Esophagus muscularis mucosa (tissue), 4 donors: ENCODE measurements at places on chromosomes 12 and 14.

- DNase-seq = no peak
Measured at GRCh38 chr14:92677087-92677668, 71.2 kb downstream of the LGMN start.

GRCh38 chr12:14960548-14961465, 594 bp downstream of the ARHGDIB start:
- DNase-seq = no peak

DNA sequence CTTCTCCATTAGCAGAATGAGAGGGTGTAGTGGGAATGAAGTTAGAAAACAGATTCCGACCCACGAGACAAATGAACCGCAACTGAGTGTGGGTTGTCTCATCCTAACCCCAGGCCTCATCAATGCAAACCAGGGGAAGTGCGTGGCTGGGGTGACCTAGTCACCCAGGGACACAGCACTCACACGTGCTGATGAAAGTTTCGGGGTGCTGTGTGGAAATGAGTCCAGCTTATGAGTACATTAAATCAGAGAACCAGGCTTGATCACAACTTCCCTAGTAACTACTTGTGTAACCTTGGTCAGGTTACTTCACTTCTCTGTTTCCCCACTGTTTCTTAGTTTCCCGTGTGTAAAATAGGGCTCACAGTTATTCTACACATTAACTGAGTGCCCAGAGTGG, 95.4 kb upstream of the CDKN3 start:
- no peak for DNase-seq

DNA sequence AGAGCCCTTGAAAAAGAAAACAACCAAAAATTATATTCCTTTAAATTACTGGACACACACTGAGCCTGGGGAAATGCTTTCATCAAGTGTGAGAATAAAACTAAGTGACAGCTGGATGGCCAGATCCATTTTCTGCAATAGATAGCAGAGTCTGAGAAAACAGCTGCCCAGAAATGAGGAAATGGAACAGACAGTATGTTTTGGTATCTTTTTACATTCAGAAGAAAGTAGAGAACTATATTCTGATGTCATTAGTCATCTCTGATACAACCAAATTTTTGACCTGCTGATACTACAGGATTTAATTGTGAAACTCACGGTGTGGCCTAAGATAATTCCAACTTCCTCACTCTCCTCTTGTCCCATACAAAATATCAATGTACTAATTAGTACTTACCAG, 78.2 kb downstream of the HMGA2 start:
- no peak for DNase-seq

GRCh38 chr14:67559639-67560038, 26.5 kb downstream of the PLEKHH1 start:
- no peak for DNase-seq

- no peak for DNase-seq
Measured at GRCh38 chr14:76228138-76228537, 76.4 kb downstream of the GPATCH2L start.

- DNase-seq = no peak
Measured at GRCh38 chr14:81737938-81738337, 204.3 kb upstream of the SEL1L start.

DNA sequence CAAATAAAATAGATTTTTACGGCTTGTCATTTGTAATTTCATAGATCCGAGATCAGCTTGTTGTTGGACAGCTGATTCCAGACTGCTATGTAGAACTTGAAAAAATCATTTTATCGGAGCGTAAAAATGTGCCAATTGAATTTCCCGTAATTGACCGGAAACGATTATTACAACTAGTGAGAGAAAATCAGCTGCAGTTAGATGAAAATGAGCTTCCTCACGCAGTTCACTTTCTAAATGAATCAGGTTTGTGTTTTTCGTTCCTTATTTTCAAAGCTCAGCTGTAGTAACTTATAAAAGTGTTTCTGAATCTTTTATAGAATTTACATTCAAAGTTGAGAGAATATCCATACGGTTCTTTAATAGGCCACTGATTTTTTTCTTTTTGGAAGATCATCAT, 89.1 kb downstream of the LRRK2 start:
- no peak for DNase-seq

DNA sequence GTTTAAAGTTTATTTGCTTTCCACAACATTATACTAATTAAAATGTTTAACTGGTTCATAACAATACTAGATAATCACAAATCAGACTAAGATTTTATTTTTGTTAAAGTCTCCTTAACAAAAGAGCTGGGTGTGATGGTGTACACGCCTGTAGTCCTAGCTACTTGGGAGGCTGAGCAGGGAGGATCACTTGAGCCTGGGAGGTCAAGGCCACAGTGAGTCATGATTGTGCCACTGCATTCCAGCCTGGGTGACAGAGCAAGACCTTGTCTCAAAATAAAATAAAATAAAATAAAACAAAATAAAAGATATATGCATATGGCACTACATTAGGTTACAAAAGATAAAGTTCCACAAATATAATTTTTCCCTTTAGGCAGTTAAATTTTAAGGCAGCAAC, 5.6 kb downstream of the MIS18BP1 start:
- no peak for DNase-seq

GRCh38 chr12:132190834-132191500, 46.7 kb downstream of the NOC4L start:
- DNase-seq = no peak

GRCh38 chr14:38948171-38948570, 154.9 kb downstream of the SEC23A start:
- no peak for DNase-seq

DNA sequence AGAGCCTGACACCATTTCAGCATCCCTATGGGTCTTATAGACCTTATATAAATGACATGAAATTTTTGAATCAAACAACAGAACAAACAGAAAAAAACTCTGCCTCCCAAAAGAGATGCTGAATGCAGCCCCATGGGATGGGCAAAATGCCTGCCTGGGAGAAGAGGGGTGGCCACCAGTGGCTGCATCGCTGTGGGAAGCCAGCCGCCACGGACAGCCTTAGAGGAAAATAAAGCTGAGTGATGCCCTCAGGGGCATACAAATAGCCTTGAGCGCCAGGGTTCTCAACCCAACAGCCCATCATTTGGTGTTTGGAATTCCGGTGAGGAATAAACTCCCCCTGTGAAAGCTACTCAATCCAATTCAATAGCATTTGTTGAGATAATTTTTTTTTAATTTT, 22.9 kb downstream of the SYNE3 start:
- DNase-seq = no peak

DNA sequence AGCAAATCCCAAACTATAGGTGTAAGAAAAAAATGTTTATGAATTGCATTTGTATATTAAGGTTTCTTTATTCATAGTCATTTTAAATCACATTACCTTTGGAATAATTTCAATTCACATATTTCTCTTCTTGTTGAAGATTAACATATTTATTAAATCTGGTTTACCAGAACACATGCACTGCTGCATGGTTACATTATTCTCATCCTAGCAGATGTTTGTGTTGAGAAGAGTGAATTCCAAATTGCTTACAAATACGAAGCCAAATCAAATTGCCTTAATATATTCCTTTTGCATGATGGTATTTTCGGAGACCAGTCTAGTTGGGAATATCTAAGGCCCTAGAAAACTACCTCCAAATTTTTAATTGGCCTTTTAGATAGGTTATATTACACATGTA, 130.6 kb downstream of the PLEKHA5 start:
- DNase-seq = no peak

GRCh38 chr12:75809746-75810145, 221.8 kb downstream of the PHLDA1 start:
- no peak for DNase-seq

DNA sequence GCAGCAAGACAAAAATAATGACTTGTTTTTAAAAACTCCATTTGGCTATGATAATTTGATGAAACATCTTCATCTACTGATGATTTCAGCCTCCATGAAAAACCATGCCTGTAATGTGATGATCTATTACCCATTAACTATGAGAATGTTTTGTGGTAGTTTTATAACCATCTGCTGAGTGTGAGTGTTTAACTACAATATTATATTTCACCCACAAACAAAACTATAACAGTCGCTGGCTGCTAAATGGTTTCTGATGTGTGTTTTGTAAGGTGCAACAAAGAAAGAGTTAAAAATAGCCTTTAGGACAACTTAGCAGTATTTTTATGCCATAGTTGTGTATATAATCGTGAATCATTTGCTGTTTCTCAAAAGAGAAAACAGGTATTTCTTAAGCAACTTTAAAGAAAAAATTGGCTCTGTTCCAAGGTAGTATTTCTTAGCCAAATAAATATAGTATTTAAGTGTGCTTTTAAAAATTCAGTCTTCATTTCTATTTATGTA, 4.9 kb downstream of the PTHLH start:
- no peak for DNase-seq

DNA sequence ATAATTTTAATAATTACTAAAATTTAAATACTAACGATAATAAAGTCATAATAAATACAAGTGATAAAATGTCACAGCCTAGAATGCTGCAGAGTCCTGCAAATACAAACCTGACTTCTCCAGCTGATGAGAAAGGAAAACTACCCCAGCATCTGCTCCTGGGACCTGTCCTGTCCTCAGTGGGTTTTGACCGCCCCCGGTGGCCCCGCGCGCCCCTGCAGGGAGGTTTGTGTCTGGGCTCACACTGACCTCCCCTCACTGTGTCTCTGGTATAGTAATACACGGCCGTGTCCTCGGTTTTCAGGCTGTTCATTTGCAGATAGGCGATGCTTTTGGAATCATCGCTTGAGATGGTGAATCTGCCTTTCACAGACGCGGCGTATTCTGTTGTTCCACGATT, 1139.4 kb downstream of the TMEM121 start:
- DNase-seq = peak; percentile 29

- no peak for DNase-seq
Measured at GRCh38 chr12:116094475-116094874, 183.0 kb downstream of the MED13L start.

GRCh38 chr12:47837190-47838171, 17.8 kb upstream of the HDAC7 start:
- DNase-seq = no peak

- DNase-seq = no peak
Measured at GRCh38 chr12:1529228-1529861, 65.0 kb downstream of the FBXL14 start.

DNA sequence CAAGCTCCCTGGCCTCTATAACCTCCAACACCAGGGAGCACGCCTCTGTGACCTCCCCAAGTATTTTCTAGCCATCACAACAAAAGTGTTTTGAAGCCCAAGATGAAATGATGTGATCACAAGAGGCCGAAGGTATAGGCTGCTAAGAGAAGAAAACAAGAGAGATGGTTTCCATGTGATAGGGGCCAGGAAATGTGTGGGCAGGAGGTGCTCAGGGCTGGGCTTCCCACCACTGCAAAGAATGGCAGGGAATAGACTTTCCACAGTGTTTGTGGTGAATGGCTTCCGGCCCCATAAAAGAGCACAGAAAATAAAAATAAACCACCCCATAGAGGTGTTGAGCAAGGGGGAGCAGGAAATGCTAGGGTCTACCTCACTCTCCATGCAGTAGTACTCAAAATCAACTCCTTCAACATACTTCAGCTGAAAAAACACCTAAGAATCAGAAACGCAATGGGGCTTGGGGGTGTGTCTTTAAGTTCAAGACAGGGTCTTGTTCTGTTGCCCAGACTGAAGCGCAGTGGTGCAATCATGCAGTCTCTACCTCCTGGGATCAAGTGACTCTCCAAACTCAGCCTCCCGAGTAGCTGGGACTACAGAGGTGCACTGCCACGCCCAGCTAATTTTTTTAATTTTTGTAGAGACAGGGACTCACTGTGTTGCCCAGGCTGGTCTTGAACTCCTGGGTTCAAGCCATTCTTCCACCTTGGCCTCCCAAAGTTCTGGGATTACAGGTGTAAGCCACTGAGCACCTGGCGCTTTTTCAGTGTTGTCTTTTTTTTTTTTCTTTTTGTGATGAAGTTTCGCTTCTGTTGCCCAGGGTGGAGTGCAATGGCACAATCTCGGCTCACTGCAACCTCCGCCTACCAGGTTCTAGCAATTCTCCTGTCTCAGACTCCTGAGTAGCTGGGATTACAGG, 27.1 kb downstream of the DAD1 start:
- DNase-seq = no peak

GRCh38 chr14:63157195-63157594, 47.0 kb upstream of the RHOJ start:
- no peak for DNase-seq

DNA sequence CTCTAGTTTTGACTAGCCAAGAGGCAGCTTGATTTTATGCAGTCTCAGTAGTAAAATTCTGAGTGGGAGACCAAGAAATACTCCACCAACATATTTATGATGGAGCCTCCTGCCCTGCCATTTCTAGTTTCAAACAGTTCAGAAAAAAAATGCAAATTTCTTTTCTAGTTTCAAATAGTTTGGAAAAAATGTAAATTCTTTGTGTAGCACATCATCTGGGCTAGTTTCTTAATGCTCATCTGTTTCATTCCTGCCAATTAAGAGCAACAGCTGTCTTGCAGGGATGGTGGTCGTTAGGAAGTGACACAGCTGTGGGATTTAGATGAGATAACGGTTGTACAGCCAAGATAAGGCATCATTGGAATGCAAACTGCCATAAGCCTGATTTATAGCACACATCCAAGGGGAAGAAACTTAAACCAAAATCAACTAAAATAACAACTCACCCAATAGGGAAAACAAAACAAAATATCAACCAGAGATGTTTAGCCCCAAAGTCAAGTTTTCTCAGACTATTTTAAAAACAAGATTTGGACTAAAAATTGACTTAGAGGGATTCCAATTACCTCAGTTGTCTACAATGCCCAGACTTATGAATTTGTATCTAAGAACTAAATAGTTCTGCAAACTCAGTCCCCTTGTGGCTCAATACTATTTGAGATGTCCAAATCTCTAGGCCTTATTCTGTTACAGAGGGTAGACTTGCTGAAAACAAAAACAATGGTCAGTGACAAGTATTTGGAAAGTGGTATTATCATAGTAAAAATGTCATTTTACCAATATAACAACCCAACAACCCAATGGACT, 291.3 kb upstream of the ATP2B1 start:
- no peak for DNase-seq

DNA sequence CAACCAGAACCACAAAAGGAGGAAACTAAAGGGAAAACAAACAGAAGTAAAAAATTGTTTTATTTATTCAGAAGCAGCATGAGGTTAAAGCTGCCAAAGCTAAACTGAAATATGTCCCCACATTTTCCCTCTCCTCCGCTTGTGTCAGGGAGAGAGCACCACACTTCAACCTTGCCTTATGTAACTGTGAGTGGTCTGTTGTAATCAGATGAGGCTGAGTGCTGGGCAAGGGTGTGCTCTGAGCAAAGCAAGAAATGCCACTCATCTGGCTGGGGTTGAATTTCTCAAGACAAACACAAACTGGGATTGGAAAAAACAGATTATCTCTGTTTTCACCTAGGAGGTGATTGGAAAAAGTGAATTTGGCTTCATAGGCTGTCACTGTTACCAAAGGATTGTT, 12.2 kb downstream of the CAPZA3 start:
- no peak for DNase-seq

GRCh38 chr12:8887285-8887715, 27.0 kb upstream of the PHC1 start:
- DNase-seq = no peak

- DNase-seq = no peak
Measured at GRCh38 chr14:63544591-63545299, 1.6 kb upstream of the PPP2R5E start.

GRCh38 chr12:115374480-115375185, 690.7 kb upstream of the TBX3 start:
- peak; percentile 75 for DNase-seq
